Substantia nigra (tissue), 51 donors: ENCODE measurements at places on chromosomes 4 and X.

DNA sequence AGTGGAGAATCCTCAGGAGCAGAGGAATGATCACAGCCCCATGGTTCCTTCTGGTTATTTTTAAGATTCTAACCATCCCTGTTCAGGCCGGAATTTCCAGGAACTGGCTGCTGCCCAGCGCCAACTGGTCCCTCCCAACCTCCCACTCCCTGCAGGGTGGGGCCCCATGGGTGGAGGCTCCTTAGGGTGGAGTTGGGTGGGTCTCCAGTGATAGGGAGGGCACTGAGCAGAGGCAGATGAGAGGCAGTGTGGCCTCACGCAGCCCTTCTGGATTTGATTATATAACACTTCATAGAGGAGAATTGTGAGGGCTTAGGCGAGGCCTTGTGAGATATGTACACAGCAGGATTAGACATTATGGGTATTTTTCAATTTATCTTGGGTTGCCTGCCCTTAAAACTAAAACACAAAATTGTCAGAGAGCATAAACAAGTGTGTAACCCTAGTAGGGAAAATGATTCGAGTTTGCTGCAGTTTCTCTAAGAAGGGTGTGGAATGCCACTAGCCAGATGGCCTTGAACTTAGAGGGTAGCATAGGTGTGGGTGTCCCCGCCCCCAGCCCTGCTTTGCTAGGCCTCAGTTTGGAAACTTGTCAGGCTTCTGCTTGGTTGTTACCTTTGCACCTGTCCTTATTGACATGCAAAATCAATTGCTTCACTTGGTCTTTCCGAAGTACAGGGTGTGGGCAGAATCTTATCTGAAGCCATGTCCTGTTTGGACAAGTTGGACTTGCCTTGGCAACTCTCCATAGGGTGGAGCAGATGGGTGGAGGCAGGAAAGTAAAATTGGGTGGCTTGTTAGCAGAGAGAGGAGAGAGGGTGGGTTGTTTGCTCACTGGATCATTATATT, 9.4 kb downstream of the KLF3 start:
- no peak for DNase-seq

- DNase-seq = no peak
These were observed 2.4 kb downstream of the SLC25A43 start for GRCh38 chrX:119401569-119401968.

GRCh38 chr4:89531932-89532640, 224.5 kb upstream of the GPRIN3 start:
- no peak for DNase-seq

DNA sequence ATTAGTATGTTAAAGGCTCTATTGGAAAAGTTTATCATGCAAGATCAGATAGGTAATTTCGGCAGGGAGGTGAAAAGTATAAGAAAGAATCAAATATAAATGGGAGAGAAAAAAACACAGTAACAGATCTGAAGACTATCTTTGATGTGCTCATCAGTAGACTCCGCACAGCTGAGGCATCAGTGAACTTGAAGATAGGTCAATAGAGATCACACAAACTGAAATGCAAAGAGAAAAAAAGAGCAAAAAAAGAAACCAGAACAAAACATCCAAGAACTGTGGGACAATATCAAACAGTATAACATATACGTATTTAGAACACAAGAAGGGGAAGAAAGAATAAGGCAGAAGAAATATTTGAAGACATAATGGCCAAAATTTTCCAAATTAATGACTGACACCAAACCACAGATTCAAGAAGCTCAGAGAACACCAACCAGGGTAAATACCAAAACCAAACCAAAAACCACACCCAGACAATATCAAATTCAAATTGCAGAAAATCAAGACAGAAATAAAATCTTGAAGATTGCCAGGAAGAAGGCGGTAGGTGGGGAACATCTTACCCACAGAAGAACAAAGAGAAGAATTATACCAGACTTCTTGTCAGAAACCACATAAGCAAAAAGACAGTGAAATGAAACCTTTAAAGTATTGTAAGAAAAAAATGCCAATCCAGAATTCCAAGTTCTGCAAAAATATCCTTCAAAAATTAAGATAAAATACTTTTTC, 29.1 kb downstream of the PFKFB1 start:
- DNase-seq = no peak

GRCh38 chr4:105878668-105879067, 16.6 kb upstream of the NPNT start:
- no peak for DNase-seq

GRCh38 chr4:154344686-154345085, 146.9 kb downstream of the DCHS2 start:
- DNase-seq = no peak

DNA sequence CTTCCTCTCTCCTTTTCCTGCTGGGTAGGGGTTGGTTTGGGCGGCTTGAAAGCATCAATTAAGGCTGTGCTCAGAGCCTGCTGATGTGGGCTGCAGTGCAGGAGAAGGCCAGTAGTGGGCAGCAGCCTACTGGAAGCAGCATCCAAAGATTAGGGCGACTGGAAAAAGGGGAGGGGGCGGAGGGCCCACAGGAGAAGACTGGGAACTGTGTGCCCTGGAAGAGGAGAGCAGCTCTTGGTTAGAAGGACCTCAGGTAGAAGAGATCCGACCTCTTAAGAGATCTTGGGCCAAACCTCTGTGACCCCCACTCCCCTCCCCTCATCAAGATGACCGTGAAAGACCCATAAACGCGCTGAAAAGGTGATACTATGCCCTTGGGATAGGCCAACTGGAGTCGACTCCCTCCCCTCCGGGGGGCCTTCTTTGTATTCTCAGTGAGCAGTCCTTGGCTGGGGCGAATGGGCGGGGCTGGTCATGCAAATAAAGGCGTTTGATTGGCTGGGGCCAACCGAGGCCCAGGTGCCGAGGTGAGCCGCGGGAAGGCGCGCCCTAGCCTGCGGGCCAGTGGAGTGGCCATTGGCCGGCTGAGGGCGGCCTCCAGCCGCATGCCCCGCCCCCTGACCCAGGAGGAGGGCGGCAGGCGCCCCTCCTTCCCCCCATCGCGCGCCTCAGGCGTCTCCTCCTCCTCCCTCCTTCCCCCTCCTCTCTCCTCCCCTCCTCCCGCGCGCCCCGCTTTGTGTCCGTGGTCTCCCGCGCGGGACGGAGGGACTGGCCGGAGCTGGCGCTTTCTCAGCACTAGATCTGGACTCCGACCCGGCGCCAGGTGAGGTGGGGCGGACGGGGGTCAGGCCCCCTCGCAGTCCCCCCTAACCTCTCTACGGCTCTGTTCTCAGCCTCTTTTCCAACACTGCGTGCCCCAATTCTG, 10.1 kb downstream of the DLG3 start:
- peak; percentile 82 for DNase-seq

DNA sequence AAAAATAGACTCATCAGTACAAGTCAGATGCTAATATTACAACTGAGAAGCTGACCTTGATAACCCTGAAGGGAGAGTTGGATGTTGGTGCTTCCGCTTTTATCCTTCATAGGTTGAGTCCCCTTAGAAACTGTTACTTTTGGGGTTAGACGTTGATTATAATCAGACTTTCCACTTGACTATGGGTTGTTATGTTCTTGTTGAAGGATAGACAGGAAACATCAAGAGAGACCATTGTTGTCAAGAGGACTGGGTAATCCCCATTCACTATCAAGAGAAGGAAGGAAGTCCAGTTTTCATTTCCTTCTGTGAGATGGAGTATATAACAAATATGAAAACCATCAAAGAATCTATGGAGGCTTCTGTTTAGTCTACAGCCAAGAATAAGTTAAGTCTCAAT, 229.9 kb upstream of the AFF2 start:
- no peak for DNase-seq

DNA sequence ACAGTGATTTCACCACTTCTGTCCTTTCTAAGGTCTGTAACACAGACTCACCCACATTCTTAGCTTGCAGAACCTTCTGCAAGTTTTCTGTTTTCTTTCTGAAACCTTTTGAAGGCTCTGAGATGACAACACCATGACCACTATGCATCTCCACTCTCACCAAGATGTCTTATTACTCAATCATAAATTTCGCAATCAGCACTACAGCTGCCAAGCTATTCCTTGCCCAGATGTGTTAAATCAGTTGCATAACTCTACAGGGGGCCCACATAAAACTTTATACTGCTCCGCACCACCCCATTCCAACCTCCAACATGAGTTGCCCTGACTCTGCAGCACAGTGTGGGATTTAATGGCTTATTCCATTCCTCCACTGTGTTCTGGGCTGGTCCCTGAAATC, 229.9 kb downstream of the COL25A1 start:
- no peak for DNase-seq

GRCh38 chr4:25343671-25344070, 31.1 kb downstream of the ZCCHC4 start:
- no peak for DNase-seq

DNA sequence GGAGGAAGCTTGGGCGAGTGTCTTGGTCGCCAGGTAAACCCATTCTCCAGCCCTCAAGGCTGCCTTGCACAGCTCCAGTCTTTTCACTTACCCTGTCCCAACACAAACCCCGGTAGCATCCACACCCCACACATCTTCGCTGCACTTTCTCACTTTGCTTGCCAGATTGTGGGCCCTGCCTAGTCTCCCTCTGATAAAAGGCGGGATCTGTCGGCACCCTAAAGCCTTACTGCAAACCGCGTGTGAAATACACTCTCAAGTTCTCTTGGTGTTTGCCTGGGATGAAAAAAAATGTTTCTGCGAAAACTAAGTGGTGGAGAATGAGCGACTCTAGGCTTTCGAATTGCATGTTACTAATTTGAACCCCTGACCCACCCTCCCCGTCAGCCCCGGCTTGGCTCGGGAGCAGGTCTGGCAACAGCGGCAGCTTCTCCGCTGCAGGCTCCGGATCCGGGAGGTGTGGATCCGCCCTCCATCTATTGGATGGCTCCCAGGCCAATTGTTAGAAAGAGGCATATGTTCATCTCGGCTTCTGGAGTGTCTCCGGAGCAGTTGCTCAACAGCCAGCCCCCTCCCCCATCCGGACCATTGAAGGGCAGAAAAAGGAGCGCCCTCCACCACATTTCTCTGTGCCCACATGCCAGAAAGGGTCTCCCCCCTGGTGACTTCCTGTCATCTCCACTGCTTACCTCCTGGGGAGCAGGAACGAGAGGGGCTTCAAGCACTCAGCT, 3.0 kb upstream of the CITED1 start:
- no peak for DNase-seq

- no peak for DNase-seq
These were observed 501.6 kb upstream of the SMIM31 start for GRCh38 chr4:164252286-164252685.

DNA sequence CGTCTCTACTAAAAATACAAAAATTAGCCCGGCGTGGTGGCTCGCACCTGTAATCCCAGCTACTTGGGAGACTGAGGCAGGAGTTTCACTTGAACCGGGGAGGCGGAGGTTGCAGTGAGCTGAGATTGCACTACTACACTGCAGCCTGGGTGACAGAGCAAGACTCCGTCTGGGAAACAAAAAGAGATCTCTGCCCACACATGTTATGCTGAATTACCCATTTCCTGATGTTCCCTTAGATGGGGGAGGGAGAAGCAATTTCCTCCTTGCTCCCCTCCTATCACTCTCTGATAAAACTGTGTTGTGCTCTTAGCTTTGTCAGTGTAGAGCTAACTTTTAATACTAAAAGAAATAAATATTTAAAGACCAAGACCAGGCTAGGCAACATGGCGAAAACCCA, 102.5 kb downstream of the LARP7 start:
- DNase-seq = no peak

- DNase-seq = no peak
These were observed 21.7 kb downstream of the STAG2 start for GRCh38 chrX:123983240-123983639.

DNA sequence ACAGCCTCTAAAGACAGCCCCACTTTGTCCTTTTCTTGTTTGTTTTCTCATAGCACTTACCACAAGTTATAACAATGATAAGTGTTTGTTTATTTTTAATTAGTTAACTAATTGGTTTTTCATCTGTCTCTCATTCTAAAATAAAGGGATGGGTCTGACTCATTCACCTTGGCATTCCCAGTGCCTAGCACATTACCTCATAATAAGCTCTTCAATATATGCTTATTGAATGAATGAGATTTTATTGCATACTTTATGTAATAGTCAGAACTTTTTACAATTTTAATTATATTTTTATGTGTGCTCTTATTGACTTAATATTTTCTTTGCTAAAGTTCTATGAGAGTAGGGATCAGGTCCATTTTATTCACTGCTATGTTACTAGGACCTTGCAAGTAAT, 22.8 kb upstream of the PRKG2 start:
- DNase-seq = no peak

- DNase-seq = peak; percentile 45
These were observed 168.6 kb downstream of the NSUN7 start for GRCh38 chr4:40918330-40918729.

GRCh38 chr4:166077782-166078181, 204.7 kb downstream of the TLL1 start:
- DNase-seq = no peak

- no peak for DNase-seq
These were observed 47.4 kb downstream of the C4orf33 start for GRCh38 chr4:129143359-129143758.

DNA sequence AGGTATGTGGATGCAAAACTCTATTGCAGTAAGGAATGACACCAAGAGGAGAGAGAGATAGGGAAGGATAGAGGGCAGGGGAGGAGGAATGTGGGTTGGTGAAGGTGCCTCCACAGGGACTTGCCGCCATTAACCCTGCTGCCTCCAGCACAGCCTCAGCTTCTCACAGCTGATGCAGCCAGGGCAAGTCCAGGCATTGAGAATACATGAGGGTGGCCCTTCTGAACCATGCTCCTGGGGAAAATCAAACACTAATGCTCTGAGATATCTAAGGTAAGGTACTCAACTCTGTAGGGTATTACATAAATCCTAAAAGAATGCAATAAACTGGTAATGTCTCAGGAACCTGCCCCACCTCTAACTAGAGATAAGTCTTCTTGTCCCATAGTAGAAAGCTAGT, 28.7 kb downstream of the UGT2B7 start:
- DNase-seq = no peak

- DNase-seq = no peak
These were observed 44.0 kb downstream of the SLC25A5 start for GRCh38 chrX:119512146-119512800.

DNA sequence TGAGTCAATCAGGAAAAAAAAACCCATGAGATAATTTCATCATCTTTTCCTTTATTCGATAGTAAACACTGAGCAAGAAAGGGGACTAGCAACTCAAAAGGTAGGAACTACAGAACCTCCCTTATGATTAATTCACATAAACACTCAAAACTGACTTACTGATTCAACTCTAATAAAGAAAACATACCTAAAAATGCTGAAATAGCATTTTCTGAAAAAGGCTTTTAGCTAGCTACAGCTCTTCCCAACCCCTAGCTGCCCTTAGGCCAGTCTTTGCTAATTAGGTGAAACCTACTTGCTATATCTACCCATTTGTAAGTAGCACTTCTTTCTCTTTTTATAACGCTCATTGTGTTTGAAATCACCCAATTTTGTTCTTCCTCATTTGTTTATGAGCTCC, 150.6 kb downstream of the ATRX start:
- no peak for DNase-seq

- no peak for DNase-seq
These were observed 281.3 kb downstream of the C4orf33 start for GRCh38 chr4:129377131-129377845.

GRCh38 chrX:141638550-141638949, 49.0 kb downstream of the SPANXA2 start:
- no peak for DNase-seq

GRCh38 chr4:31370866-31371465, 650.8 kb downstream of the PCDH7 start:
- DNase-seq = no peak

GRCh38 chr4:83282049-83282535, 2.5 kb downstream of the COQ2 start:
- no peak for DNase-seq

- DNase-seq = no peak
These were observed 5.8 kb downstream of the MID1IP1 start for GRCh38 chrX:38806875-38807621.
